ENCODE measurements at places on chromosomes 1 and 21.

DNA sequence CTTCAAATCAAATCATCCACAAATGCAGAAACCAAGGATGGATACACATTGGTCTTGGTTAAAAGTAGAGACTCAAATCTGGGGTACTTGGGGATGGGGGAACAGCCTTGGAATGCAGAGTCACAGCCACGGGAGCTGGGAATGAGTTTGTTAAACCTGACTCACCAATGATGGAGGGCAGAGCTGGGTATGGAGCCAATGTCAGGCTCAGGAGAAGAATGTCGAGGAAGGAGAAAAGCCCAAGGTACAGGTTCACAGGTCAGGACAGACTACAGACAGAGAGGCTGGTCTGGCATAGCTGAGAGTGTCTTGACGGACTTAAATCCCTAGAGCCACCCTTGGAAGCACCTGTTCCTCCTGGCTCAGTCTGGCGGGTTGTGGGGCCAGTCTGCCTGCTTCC lies 237.6 kb downstream of the NTNG1 start:
- DNase-seq, result no peak

DNA sequence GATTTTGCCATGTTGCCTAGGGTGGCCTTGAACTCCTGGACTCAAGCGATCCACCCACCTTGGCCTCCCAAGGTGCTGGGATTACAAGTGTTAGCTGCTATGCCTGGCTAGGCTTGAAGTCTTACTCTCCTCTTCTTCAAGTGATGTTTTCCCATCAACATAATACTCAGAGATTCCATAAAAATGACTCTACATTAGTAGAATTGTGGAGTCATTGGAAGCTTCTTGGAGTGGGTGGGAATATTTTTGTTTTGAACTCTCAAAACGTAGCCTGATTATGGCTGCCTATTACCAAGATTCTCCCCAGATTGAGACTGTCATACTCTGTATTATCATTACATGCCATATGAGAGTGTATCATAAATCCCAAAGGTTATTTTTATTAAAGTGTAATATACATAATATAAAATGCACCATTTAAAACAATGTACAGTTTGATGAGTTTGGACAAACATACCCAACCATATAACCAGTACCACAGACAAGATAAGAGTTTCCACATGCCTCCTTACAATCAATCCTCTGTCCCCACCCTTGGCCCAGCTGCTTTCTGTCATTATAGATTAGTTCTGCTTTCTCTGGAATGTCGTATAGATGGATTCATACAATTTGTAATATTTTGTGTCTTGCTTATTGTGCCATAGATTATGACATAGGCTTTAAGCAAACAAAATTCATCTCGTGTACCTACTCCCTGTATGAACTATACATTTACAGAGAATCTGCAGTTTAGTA lies 8.0 kb upstream of the DNM3 start:
- no peak for DNase-seq

GRCh38 chr1:87219141-87219540 lies 109.5 kb upstream of the LMO4 start:
- DNase-seq, result no peak

GRCh38 chr1:24052220-24052619 lies 59.7 kb downstream of the MYOM3 start:
- no peak for DNase-seq

GRCh38 chr21:33977721-33978369 lies 62.2 kb upstream of the ATP5PO start:
- DNase-seq, result no peak

DNA sequence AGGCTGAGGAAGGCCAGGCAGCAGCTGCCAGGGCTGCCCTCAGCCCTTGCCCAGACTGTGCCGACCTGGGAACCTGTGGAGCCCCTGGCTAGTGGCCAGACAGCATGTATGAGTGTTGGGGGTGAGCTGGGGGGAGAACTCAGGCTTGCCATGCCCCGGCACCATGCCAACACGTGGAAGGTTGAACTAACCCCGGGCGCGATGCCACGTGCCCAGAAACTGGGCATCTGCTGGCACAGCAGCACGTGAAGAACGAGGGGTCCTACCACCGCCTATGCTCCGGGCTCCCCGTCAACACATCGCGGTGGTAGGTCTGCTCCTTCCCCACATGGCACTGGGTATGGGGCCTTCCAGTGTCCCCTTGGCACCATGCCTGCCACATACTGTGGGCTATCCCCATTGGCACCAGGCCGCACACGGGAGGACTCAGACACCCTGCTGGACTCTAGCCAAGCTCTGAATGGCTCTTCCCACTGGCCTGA lies 68.7 kb downstream of the CASZ1 start:
- DNase-seq, result no peak

GRCh38 chr1:14929547-14930246 lies 223.8 kb upstream of the TMEM51 start:
- DNase-seq, result no peak

DNA sequence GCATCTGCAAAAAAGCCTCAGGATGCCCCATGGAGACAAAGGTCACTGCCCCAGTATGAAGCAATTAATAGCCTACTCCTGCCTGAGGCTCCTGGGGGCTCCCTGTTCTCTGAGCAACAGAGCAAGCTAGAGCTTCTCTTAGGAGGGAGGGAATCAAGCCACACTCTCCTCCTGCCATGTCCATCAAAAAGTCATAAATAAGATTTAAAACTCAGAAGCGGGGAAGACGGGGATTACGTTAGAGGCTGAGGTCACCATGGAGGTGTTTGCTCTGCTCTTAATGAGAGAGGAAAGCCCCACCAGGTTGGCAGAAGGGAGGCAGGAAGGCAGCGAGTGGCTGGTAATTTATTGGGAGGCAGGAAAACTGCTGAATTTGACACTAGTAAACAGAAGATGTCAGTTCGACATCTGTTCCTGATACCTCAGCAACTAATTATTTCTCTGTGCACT lies 98.4 kb upstream of the TNR start:
- no peak for DNase-seq

- DNase-seq, result no peak
Measured at GRCh38 chr1:92217721-92218120, at the start of gene C1orf146. C1orf146 (plus strand) TSS chr1:92217915; CDS start chr1:92231421, 13,506 bp downstream.

GRCh38 chr1:181319907-181320306 lies 163.4 kb upstream of the CACNA1E start:
- DNase-seq, result no peak

- no peak for DNase-seq
Measured at GRCh38 chr1:5954964-5955363, 37.3 kb downstream of the NPHP4 start.

GRCh38 chr1:107359472-107360241 lies 218.8 kb downstream of the NTNG1 start:
- no peak for DNase-seq

DNA sequence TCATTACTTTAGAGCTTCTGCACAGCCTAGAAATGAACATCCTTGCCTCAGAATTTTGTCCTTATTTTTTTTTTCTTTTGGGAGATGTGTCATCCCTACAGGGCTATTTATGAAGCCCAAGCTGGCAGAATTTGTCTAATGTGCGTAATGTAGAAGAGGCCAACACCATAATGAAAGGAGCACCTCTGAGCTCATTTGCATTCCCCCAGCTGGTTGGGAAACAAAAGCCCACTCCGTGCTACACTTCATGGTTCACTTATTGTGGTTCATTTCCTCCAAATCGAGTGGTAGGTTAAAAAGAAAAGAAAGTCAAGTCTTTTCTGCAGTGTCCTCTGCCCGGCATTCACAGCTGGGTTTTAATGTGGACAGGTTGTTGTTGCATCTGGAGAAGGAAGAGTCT lies 73.5 kb downstream of the KAZN start:
- no peak for DNase-seq

GRCh38 chr21:25494804-25495203 lies 112.5 kb downstream of the MRPL39 start:
- DNase-seq, result no peak

- no peak for DNase-seq
Measured at GRCh38 chr1:65650682-65651081, 142.0 kb upstream of the PDE4B start.

DNA sequence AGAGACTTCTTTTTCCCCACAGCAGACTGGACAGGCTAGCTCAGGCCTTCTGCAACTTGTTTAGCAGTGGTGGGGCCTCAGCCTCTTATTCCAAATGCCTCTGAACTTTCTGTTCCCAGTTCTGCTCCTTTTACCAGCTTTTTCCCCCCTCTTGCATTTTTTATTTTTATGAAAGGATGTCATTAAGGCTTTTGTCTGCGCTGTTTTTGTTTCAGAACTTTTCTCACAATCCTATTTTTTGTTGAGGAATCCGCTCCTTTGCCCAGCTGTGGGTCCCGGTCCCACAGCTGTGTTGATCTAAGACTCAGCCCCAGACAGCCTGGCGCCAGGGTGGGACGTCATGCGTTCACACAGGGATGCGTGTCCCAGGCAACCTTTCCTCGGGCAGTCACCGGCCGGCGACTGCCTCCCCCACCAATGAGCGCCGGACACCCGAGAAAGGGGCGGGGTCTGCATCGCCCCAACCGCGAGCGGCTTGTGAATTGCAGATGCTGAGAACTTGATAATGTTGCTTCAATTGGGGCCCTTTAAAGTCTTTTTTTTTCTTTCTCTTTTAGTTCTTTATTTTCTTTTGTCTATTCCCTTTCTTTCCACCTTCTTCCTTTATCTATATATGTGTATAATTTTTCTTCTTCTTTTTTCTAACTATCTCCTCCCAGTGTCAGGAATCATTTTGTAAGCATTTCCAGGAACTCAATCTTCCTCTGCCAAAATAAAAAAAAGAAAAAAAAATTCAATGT lies 3.0 kb upstream of the ID3 start:
- no peak for DNase-seq

GRCh38 chr1:54972436-54972835 lies 8.0 kb upstream of the TMEM61 start:
- no peak for DNase-seq

All from activated gamma-delta T cell (primary cell).